ENCODE measurements at places on chromosomes 7 and 10. TPM values are rescaled to one million over a fixed set of nuclear protein-coding genes. Genes with fewer than 3 reads are reported as not detected.

GRCh38 chr7:19405541-19405940, 260.3 kb upstream of the FERD3L start:
- no peak for DNase-seq

GRCh38 chr10:125868372-125868975, 12.6 kb downstream of the DHX32 start:
- no peak for DNase-seq

DNA sequence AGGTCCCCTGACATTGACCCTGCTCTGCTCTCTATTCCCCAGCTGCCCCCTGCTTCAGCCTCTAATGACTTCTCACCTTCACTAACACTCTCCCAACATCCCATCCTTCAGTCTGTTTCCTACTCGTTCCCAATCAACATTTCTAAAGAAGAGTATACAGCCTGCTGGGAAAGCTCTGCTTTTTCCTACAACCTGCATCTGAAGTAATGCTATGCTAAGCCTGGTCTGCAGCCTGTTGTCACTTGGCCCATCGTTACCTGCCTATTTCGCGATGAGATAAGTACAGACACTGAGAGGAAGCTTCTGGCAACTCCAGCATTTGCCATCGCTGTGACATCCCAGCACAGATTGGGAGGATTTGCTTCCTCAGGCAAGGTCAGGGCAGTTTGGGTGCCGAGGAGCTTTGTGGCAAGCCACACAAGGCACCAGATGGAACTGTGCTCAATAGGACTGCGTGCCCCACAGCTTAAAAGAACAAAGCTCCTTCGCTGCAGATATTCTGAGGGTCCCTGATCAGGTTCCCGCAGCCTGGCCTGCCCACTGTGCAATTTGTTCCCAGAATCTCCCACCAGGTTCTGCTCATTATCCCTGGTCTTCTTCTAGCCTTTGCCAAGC, 51.4 kb downstream of the PKD1L1 start:
- no peak for DNase-seq

CDK1 gene
- polyA plus RNA-seq: 77.6 TPM

DNA sequence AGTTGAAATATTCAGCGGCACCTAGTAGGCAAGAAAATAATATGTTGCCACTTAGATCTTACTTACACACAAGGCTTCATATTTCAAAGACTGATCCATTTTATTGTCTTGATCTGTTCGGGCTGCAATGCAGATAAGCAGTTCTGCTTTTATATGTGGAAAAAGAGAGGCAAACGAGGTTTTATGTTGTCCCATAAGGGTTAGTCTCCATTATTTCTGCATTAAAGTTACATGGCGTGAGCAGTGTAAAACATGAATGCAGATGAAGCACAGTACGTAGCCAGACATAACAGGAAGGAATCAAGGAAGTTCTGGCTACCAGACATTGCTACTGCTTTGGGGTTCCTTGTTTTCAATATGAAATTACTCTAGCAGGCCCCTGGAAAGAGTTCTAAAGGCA, 224.8 kb downstream of the BBS9 start:
- DNase-seq: no peak

DNA sequence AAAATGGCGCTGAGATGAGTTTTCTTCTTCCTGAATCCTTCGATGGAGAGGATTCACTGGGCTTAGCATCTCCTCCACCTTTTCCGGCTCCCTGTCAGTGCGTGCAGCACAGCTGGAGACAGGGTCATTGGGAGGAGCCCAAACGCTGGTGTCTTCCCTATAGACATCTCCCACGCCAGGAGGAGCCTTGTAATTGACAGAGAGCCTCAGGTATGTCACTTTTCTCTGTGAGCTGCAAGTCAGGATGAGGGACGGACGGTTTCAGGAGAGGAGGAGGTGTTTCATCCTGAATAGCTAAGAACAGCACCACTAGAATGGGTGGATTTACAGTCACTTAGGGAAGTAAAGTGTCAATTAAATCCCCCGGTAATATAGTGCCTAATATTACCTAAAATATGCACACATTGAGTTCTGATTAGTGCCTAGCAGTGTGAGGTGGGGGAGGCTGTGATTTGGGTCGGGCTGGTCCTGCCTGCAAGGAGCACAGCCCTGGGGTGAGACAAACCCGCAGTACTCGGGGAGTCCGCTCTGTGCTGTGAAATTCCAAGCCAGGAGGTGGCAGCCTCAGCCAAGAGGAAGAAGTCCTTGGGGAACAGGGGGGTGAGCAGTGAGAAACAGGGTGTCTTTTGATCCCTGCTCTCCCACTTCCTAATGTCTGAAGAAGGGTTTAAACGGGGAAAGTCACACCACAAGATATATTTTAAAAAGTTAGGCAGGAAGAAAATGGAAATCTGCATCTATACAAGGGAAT, 28.2 kb downstream of the IL15RA start:
- DNase-seq: no peak

HTR5A gene
- polyA plus RNA-seq: not detected

CDC14C gene
- polyA plus RNA-seq: not detected

DNA sequence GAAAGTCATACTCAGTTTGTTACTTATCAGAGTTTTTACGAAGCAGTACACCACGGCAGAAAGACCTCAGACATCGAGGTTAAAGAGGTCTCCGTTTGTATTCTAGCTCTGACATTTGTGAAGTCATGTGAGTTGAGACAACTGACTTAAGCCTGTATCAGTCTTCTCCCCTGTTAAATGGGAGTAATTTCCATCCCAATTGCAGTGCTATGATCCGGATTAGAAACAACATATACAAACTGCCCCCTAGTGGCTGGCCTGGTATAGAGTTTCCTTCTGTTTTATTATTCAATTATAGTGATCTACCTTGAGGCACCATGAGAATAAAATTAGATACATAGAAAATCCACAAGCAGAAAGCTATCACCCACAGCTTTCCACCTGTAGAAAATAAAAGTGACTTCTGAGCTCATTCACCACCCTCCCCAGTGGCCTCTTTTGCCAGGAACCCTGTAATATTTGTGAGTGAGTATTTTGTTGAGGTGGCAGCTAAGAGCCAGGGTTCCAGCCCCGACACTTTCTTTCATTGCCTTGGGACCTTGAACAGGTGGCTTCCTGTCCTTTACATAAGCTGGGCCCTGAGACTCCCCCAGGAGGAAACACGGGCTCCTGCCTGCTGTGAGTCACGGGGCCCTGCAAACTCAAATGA, 607.2 kb upstream of the MGMT start:
- no peak for DNase-seq

DNA sequence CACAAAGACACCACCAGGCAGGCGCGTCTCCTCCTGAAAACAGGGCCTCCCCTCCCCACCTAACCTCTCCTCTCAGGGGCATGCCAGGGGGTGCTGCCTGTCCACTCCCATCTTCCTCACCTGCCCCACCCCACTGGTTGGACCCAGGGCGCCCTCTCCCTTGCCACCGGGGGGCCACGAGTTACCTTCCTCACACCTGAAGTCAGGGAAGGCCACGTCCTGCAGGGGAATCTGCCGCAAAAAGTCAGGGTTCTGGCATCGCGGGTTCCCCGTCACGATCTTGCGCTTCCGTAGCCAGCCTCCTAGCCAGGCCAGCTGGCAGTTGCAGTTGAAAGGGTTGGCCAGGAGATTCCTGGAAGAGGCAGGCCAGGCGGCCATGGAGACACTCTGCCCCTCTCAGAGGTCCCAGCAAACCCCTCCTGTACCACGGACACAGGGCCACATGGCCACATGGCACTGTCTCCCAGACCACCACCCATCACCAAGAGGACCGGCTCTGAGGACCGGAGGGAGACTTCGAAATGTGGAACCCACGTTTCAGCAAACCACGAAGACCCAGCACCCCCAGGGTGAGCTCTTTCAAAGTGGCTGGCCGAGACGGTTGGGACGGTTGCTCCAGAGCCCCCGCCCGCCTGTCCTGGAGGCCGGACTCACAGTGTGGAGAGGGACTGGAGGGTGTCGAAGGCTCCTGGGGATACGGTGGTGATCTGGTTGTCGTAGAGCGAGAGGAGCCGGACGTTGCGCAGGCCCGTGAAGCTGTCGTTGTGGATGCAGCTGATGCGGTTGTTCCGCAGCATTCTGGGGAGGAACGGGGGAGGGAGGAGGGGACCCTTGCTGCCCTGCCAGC, 142.8 kb downstream of the SLIT1 start:
- DNase-seq: no peak

HOXA10 gene
- polyA plus RNA-seq: 144 TPM

DNA sequence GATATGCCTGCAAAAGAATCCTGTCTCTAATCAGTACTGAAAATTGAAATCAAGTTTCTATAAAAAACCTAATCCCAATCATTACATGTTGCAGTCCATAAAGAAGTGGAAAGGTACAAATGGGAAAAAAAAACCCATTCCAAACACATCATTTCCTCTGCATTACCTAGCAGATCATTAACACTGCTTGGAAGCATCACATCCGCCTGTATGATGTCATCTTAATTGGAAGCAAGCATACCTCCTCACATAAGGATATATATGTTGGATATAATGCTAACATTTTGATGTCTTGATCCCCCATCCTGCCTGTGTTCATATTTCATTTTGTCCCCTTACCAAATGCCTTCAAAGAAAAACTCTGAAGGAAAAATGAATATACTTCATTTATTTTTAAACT, 241.3 kb upstream of the AOAH start:
- no peak for DNase-seq

C7orf33 gene
- not detected for polyA plus RNA-seq

NPC1L1 gene
- 2.5 TPM for polyA plus RNA-seq

DNA sequence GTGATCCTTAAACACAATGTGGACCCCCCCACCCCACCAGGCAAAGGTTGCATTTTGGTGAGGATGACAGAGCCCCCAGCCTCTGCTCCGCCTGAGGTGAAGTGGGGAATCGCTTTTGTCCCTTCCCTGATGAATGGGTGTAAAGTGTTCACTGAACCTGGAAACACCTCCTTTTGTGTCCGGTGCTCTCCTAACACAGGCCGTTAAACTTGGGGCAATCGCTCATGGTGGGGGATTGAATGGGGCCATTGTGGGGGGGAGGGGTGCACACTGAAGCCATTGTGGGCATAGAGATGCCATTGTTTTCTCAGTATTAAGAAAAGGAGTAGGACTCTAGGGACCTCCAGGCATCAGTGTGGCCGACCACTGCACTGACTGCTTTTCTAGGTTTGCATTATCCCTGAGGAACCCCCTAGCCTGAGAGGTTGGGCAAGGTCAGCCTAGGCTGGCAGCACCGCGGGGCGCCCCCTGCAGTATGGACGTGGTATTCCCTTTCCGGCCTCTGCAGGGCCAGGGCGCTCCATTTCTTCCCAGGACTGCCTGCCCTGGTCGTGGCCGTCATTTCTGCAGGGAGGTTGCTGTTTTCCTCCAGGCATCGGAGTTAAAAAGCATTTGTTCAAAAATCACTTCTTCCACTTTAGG, 158.3 kb downstream of the TCF7L2 start:
- no peak for DNase-seq

ANKRD7 gene
- polyA plus RNA-seq: 3.5 TPM

GRCh38 chr10:124517931-124518330, 56.3 kb downstream of the LHPP start:
- DNase-seq: no peak

DNA sequence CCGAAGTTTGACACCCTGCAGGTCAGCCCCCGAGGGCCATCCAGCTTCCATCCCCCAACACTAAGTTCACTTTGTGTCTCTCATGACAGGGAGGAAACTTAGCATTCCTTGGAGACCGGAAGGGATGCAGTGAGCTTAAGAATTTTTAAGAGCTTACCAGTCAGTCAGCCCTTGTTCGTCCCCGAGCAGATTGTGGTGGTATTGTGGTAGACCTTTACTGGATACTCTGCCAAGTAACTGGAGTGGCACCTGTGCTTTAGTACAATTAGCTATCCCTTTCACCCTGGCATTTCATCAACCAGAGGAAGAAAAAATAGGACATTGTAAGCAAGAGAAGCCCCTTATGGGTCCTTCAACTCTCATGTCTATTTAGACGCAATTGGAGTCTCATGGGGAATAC, 74.8 kb downstream of the NSUN6 start:
- no peak for DNase-seq

DNA sequence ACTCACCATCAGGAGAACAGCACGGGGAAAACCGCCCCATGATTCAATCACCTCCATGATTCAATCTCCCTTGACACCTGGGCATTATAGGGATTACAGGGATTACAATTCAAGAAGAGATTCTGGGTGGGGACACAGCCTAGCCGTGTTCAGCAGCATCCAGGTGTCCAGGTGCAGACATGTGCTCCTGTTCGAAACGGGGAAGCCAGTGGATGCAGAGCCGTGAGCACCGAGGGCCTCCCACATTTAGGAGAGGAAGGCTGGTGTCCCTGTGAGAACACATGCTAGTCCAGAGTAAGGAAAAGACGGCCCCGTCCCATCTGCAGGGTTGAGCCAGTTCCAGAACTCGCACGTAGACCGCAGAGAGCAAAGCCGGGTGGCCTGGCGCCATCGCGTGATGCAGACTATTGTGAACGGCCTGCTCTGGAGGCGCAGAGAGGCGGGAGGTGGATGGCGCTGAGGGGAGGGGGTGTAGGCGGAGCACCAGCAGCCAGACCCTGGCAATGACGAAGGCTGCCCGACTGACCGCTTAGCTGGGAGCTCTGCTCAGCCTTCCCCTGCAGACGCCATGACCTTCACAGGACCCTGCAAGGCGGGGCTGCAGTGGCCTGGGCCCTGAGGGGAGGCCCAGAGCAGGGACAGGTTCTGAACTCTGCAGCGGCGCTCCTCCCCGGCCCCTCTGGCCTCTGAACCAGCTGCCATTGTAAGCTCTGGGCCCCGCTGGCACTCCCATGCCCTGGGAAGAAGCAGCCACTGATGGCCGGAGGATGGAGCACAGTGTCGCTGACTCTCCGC, 141.6 kb upstream of the TCERG1L start:
- peak; percentile 62 for DNase-seq

TMEM236 gene
- polyA plus RNA-seq: 0.31 TPM

DNA sequence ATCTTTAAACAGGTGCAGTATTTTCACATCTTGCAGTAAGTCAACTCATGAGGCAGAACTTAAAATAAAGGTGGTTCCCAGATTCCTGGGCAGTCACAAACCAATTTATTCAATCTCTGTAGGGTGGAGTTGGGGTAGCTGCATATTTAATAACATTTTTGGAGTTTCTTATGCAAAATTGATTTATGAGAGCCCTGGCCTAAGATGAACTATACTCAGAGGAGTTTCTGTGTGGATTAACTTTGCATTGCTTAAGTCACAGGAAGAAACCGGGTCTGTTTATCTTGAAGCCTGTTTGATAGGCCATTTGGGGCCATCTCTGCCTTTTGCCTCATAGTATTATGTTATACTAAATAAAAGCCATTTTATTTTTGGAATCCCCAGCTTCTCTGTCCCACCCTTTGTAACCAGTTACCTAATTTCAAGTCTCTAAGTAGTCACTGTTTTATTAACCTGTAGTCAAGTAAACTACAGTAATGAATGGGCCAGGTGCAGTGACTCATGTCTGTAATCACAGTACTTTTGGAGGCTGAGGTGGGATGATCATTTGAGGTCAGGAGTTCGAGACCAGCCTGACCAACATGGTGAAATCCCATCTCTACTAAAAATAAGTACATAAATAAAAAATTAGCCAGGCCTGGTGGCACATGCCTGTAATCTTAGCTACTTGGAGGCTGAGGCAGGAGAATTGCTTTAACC, 104.4 kb upstream of the FAM3C start:
- DNase-seq: no peak

SEMA3A gene
- 17.4 TPM for polyA plus RNA-seq
